ENCODE measurements at places on chromosomes 5 and 9.

- peak; percentile 72 for DNase-seq
Measured at GRCh38 chr5:98770209-98770910, 3.1 kb upstream of the RGMB start.

DNA sequence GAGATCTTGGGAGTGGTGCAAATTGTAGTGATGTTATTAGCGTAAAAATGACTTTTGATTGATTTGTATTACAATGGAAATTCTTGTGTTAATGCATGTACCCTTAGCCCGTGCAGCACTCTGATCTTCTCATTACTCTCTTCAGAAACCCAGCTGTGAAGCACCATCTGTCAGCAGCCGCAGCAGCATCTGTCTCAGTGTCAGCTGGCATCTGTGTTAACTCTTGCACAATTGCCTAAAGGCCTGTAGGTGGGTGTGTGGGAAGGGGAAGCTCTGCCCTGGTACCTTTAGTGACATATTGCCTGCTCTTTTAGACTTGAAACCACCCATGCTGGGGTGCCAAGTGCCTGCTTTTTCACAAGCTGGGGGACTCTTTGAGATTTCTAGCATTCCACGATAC, 101.3 kb downstream of the FBXL7 start:
- DNase-seq = no peak

- no peak for DNase-seq
Measured at GRCh38 chr5:100299261-100299660, 235.9 kb upstream of the FAM174A start.

- DNase-seq = no peak
Measured at GRCh38 chr5:144042156-144042555, 128.3 kb downstream of the YIPF5 start.

GRCh38 chr9:78357165-78357873, 60.4 kb downstream of the PSAT1 start:
- DNase-seq = no peak

DNA sequence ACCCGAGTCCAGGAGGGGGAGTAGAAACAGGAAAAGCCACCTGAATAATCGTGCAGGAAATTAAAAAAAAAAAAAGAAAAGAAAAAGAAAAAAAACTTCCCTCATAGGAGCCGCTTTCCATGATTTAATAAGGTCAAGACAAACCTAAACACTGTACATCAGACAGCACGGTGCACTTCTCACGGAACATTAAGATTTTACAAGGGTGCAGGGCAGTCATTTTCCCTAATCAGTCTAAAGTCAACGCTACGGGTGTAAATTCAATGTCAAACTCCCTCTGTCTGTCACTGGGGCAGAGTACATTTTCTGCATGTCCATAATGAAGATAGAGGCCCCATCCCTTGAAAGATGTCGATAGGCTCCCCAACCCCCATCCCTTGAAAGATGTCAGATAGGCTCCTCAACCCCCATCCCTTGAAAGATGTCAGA, 139.7 kb downstream of the TSSK1B start:
- DNase-seq = no peak

GRCh38 chr9:37264539-37264938, 144.2 kb downstream of the ZCCHC7 start:
- no peak for DNase-seq

- DNase-seq = peak; percentile 66
Measured at GRCh38 chr9:79651251-79651795, 79.6 kb downstream of the TLE4 start.

DNA sequence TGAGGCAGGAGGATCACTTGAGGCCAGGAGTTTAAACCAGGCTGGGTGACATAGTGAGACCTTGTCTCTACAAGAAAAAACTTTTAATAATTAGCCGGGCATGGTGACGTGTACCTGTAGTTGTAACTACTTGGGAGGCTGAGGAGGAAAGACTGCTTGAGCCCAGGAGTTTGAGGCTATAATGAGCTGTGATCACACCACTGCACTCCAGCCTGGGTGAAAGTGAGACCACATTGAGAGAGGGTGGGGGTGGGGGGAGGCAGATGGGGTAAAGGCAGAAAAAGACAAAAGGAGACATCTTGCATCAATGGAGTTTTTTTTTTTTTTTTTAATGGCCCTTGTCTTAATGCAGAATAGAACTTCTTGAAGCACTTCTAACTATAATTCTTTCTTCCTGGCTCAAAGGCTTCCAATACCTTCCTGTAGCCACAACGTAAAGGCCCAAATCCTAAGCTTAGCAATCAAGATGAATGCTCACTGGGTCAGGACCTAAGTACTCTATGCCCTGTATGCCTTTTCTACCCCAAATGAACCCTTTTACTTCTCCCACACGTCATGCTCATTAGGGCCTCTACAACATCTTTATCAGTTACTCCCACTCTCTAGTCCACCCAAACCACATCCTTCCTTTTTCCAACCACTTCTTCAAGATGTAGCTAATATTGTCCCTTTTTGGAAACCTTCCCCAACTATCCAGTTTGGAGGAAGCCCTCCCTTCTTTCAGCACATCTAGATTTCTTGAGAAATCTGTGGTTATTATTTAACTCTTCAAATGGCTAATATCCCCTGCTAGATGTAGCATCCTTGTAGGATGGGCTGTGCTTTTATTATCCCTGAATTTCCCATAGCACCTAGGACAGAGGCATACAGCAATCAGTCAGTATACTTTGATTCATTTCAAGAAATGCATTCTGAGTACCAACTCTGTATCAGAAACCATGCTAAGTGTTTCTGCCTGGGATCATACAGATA, 40.8 kb downstream of the CSF2 start:
- DNase-seq = no peak

- DNase-seq = peak; percentile 95
Measured at GRCh38 chr5:80255811-80256712, at the start of gene SERINC5. Gene SERINC5 (minus strand): TSS chr5:80256048. CDS start chr5:80255922, 126 bp downstream.

DNA sequence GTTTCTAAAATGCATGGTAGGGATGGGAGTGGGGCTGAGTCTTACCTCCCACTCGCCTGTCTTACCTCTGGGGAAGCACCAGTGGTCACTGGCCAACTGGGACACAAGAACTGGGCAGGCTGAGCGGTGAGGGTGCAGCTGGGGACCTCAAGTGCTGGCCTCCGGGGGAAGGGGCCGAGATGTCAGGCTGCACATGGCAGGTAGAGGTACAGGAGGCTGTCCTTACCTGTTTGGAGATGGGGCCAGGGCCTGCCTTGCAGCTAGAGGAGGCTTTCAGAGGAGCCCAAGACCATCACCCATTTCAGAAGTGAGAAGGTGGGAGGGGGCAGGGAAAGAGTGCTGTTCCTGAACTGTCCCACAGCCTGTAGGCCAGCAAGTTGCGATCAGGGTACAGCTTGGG, 14.2 kb downstream of the PSAT1 start:
- no peak for DNase-seq

DNA sequence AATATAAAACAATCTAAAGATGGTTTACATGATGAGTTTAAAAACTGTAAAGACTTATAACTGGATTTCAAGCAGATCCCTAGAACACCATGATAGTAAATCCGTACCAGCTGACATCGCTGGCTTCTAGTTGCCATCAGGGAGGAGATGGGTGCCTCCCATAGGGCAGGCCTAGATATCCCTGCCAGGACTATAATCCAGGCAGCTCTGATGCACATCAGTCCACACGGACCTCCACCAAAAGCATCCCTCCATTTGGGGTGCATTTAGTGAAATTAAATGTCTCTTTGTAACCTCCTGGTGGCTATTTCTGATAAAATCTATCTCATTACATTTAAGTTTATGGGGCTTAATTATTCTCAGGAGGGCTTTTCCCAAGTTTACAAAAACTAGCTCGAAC, 45.8 kb downstream of the RETREG1 start:
- no peak for DNase-seq

DNA sequence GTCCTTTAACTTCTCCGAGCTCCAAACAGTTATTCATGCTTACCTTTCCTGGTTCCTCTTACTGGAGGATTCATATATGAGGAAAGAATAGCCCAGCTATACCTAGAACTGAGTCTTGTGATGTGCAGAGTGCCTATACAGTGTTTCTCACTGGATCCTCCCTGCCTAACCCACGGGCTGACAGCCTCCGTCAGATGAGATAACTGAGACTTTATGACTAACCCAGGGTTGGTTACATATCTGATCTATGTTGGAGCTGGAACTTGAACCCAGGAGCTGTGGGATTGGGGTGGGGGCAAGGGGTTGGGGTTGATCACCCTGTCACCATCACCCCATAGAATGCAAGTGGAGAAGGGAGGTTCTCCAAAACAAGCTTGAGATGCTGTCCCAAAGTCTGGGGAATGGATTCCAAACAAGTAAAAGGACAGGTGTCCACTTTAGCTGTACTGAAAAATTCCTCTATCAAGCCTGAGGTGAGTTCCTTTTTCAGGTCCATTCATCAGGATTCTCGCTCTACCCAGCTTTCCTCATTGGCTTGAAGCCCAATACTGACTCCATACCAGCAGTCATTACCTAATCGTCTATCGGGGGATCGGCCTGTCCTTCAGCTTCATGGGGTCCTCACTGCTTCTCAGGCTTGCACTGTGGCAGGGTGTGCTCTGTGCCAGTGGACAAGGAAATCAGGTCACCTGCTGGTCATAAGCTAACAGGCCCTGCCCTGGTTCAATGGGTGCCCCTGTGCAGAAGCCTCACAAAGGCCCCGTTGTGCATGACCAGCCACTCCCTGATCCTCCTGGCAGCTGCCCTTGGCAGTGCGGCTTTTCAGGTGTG, 100.6 kb downstream of the ARHGAP26 start:
- no peak for DNase-seq

DNA sequence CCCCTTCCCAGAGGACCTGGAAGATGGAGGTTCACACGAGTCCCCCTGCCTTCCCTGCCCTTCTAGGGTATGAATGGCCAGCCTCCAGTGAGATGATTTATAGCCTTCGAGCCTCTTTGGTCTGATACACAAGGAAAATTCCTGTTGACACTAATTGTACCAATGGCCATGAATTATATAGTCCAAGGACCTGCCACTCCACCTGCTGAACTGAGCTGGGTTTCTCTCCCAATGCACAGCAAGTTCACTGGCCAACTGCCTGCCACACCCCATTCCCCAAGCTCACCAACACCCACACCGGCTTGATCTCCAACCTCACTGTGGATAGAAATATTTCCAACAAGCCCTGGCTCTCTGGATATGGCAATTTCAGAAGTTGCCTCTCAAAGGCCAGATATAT, 9.3 kb upstream of the ADRA1B start:
- no peak for DNase-seq

DNA sequence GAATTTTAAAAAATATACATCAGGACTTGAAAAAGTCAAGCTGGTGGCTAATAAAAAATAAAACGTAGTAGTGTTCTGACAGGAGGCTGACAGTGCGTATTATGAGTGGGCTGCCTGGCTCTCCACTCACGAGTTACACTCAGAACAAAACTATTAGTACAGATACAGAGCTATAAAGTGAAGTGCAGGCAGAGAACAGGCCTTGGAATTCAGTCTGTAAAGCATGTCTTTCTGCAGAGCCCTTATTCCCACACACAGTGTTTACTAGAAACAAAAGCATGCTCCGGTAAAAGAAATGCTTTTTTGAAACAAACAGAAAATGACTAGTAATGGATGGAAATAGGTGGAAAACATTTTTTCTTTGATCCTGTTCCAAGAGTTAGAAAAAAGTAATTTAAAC, 334.7 kb downstream of the DIRAS2 start:
- no peak for DNase-seq

DNA sequence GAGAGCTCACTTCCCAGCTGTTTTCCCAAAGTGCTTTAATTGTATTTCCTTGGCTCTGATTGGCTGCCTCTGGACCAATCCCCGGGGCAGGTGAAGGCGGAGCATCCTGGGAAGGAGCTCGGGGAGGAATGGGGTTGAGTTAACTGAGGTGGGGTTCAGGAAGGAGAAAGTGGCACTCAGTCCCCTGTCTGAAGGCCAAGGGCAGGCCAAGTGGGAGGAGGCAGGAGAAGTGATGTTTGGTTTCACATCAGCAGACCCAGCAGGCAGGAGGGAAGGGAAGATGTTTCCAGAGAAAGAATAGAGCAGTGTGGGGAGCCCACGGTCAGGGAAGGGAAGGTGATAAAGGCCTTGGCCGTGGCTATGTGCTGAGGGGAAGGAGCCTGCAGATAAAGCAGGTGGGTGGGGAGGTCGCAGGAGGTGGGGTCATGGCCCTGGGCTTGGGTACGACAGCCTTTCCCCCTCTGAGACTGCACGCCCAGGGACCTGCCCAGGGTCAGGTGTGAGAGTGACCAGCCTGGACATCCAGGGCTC, 3.1 kb downstream of the TSPAN17 start:
- DNase-seq = peak; percentile 48

DNA sequence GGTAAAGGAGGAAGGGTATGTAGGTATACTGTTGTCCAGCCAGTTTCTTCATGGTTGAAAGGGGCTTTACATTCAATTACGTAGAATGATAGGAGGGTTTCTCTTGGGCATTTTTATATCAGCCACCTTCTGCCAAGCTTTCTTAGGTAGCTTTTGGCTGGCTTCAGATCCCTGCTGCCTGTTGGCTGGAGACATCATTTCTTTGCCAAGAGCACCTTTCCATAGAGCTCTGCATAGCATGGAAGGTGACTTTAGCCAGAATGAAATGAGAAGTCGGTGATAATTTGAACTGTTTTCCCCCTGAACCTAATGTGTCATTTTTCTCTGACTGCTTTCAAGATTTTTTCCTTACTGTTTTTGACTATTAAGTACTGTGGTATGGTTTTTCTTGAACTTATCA, 26.9 kb downstream of the TMEFF1 start:
- no peak for DNase-seq
